Spinal cord (tissue), 10 donors: ENCODE measurements at places on chromosomes 3 and 15. TPM values are rescaled to one million over a fixed set of nuclear protein-coding genes. Genes with fewer than 3 reads are reported as not detected.

PROK2 gene
- not detected for total RNA-seq

IQCF5 gene
- not detected for total RNA-seq

CAPN3 gene
- 19.2 TPM for total RNA-seq

GRCh38 chr3:182092662-182093262 is 381.0 kb downstream of the SOX2 start:
- no peaks in the 10 kb centered on the region for H3K4me1 ChIP-seq
- DNase-seq: peak; percentile 63
- no peaks in the 10 kb centered on the region for H3K27me3 ChIP-seq
- no peaks in the 10 kb centered on the region for H3K36me3 ChIP-seq
- H3K4me3 ChIP-seq: no peak overlapping the region

DNA sequence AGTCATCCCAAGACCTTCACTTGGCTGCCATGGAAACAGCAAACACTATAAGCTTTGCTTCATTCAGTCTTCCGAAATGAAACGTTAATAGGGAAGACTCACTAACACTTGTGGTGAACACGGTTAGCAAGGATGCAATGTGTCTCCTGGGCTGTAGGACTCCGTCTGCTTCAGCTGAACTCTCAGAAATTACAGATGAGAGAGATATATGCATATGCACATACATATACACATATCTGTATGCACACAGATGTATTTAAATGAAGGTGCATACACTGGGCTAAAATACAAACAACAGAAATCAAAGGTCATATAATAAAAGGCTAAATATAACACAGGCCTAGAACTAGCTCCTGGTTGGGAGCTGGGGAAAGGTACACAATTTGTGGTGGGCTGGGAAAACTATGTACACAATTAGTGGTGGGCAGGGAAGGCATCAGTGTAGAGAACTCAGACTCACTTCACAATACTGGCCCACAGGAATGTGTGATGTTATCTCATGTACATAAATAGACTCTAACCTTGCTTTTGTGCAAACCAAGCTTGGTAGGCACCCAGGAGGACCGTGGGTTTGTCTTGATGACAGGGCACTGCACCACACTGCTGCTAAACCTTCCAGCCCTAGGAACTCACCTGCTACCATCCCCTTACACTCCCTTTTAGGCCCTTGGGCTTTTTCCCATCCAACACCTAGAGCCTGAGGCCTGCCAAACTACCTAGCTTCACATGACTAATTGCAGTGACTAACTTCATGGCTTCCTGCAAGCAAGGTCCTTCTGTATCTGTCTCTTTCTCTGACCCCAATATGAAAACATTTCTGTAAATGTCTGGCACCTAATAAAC is 873.1 kb downstream of the NSUN3 start:
- no peaks in the 10 kb centered on the region for H3K4me1 ChIP-seq
- no peaks in the 10 kb centered on the region for H3K27me3 ChIP-seq
- peak; percentile 37 for DNase-seq
- no peaks in the 10 kb centered on the region for H3K36me3 ChIP-seq
- no peak overlapping the region for H3K27ac ChIP-seq
- no peak overlapping the region for H3K4me3 ChIP-seq
